ENCODE measurements at places on chromosomes 7 and 10.

DNA sequence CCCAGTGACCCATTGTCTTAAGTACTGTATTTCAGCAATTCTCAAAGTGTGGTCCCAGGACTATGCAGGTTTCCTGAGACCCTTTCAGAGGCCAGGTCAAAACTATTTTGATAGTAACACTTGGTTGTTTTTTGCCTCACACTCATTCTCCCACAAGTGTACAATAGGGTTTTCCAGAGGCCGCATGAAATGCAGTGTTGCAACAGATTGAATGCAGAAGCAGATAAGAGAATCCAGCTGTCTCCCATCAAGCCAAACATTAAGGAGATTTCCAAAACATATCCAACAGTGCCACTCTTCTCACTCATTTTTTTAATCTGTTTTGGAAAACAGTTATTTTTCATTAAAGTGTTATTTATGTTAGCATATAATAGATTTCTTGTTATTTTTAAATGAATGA is 20.0 kb downstream of the VKORC1L1 start:
- DNase-seq: peak; percentile 53

GRCh38 chr7:131603932-131604331 is 47.5 kb upstream of the PODXL start:
- DNase-seq: no peak

DNA sequence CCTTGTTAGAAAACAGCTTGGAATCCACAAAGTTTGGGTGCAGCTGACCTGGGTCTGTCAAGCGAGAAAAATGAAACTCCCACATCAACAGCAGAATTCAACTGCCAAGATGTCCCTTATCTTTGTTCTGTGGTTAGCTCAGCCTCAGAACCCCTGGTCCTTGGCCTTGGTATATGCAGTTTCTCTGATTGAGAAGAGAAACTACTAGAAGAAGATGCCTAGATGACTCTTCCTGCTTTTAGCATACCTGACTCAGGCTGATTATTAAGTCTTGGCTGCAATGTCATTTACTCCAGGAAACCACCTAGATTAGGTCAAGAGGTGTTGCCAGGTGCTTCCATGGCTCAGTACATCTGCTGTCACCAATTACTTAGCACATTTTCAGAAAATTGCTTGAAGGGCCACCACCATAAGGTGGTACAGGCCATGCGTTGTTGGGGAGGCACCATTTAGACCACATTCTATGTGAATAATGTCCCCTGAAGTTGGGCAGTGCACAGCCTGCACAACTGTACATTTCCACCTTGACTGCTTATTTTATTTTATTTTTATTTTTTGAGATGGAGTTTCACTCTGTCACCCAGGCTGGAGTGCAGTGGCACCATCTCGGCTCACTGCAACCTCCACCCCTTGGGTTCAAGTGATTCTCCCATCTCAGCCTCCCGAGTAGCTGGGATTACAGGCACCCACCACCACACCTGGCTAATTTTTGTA is 59.4 kb upstream of the ZNF438 start:
- peak; percentile 81 for DNase-seq

GRCh38 chr10:5978230-5978489 is 817 bp upstream of the IL15RA start:
- no peak for DNase-seq

GRCh38 chr7:78770422-78771410 is 682.8 kb downstream of the MAGI2 start:
- DNase-seq: peak; percentile 20

- DNase-seq: no peak
These were observed 20.1 kb downstream of the ITGB1 start for GRCh38 chr10:32937911-32938424.

DNA sequence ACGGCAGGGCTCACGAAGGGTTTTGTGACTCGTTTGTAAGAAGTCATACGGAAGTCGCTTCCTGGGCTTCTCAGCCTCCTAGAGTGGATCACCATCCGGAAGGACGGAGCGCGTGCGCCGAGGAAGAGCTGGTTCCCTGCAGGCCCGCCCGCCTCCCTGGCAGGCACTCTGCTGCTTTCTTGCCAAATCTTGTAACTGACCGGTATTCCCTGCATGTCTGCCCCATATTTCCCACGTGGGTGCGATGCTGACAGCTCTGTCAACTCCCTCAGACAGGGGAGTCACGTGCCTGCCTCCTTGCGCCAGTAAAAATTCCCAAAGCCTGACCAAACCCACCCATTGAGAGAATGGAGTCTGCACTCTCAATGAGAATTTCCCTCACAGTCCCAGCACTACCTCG is 12.7 kb downstream of the SHH start:
- DNase-seq: no peak

DNA sequence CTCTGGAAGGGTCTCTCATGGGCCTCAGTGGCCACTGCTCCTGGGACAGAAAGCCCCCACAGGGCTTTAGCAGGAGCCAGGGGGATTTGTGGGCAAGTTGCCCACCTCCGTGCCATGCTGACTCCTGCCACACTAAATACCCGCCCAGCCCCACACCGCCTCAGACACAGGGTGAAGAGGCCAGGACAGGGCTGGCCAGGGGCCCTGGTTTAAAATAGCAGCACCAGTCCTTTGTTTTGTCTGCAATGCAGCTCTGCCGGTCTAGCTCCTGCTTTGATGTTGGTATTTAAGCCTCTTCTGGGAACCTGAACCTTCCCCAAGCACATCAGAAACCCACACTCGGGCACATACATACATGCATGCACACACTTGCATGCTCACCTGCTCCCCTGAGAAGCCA is 14.4 kb upstream of the TNRC18 start:
- no peak for DNase-seq

GRCh38 chr10:63628526-63629362 is 107.5 kb downstream of the REEP3 start:
- peak; percentile 51 for DNase-seq

DNA sequence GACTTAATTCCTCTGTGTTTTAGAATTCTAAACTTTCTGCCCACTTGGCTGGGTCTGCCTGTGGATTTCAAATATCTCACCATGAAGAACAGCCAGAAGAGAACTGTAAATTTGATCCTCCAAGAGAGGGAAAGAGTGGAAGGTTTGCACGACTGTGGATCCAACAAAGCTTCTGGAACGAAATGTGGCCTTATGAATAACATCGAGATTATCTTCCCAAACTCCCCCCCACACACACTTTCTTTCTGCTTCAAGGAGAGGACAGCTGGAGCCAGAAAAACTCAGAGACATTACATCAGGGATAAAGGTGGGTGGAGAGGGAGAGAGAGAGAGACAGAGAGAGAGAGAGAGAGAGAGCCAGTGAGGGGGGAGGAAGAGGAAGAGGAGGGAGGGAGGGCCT is 570.1 kb upstream of the MGMT start:
- no peak for DNase-seq

GRCh38 chr7:71706597-71706975 is 574.6 kb downstream of the GALNT17 start:
- DNase-seq: no peak

DNA sequence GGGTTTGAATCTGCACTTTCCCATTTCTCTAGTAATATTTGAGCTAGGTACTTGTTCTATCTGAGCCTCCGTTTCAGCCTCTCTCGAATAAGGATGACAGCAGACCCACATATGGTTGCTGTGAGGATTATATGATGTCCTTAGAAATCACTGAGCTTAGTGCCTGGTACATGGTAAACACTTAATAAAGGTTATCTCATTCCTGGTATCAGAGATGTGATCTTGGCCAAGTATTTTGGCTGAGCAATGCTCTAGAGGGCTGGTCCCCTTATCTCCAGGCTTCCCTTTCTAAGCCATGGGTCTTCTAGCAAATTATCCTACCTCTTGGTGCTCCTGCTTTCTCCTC is 407 bp upstream of the MKRN1 start:
- no peak for DNase-seq

DNA sequence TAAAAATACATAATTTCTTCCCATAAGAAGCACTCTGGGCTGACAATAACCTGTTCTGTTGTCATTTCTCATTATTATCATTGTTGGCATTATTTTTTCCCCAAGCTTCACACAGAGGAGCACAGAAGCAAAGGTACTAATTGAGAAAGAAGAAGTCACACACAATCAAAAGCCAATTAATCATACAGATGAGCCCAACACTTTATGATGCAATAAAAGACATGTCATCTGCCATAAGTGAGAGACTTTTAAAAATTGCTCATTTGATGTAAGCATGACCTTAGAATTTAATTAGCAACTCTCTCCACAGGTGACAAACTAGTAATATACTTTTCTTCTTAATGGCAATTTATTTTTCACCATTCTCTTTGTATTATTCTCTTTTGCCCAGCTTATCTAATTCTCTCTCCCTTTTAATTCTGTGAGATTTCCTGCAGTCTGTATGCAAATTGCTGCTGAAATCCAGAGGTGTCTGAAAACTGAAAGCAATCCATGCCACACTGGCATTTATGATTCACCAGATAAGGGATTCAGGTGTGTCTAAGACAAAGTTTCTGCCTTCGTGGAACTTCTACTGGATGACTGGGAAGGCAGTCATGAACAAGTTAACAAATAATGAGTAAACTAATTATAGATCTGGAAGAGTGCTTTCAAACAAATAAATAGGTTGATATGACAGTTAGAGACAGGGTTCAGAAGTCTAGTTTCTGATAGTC is 203.5 kb downstream of the CHCHD3 start:
- DNase-seq: no peak

GRCh38 chr7:96224685-96225084 is 97.2 kb downstream of the SLC25A13 start:
- DNase-seq: peak; percentile 36

- no peak for DNase-seq
These were observed 125.5 kb downstream of the PTPN20 start for GRCh38 chr10:47036771-47037170.

- DNase-seq: no peak
These were observed 3.4 kb upstream of the MLLT10 start for GRCh38 chr10:21530641-21531040.

DNA sequence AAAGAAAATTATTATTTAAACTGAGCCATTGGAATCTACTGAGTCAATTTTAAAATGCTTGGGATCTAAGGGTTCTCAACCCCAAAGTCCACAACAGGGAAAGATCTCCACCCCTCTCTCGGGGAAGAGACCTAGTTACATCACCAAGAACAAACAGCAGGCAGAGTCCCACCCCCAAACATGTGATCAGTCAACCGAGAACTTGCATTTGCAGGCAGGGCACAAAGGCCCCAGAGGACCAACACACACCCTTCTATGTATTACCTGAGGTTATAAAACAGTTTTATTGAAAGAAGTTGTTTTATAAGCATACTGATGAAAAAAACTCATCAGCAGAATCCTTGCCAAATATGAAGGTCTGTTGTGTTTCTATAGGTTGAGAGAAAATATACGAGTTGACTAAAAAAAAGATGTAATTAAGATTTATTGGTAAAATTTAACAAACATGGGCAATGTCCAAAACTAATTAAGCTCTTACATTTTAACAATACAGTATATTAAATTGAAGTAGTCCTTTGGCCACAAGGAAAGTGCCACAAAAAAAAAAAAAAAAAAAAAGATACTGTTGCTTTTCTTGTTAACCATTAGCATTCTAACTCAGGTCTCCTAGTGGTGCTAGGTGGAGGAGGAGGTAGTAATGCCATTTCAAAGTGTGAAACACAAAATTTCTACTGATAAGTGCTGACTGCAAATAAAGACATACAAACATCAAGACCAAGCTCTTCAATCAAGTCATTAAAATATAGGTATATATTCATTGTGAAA is 975 bp upstream of the USP54 start:
- DNase-seq: peak; percentile 52

GRCh38 chr10:86113983-86114382 is 252.6 kb downstream of the GRID1 start:
- no peak for DNase-seq

DNA sequence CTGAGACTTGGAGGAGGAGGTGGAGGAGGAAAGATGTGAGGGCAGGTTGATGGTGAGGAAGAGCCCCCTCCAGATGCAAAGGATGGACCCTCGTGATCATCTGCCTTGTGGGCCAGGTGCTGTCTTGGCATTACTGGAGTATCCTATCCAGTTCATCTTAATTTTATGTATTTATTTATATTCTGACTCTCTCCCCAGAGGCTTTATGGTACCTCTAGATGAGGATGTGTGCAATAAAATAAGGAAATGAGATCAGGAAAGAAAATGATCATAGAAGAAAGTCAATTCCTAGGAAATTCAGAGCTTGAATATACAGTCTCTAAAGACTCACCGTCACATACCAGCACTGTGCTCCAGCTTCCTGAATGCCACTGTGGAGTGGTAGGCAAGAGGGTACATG is 94.1 kb downstream of the LRRC18 start:
- DNase-seq: no peak
